ENCODE measurements at places on chromosomes 1 and 21. TPM values are rescaled to one million over a fixed set of nuclear protein-coding genes. Genes with fewer than 3 reads are reported as not detected.

DNA sequence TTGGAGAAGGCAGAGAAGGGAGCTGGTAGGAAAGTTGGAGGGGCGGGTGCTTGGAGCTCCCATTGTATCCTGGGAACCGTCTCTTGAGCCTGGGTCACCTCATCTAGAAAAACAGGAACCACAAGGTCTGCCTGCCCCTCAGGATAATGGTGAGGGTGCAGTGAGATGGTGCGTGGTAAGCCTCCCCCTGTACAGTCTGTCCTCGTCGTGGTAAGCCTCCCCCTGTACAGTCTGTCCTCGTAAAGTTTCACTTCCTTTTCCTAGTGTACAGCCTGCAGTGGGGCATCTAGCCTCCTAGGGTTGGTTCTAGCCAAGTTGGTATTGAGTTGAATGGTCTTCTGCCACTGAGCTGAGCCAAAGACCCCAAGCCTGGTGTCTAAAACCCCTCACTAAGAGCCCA, 66.5 kb upstream of the IGSF21 start:
- no peak overlapping the region for H3K27ac ChIP-seq
- peaks cover 39% of the 10 kb centered on the region for H3K4me1 ChIP-seq
- H3K27me3 ChIP-seq: peaks cover 15% of the 10 kb centered on the region
- H3K36me3 ChIP-seq: no peaks in the 10 kb centered on the region
- H3K4me3 ChIP-seq: no peak overlapping the region

GRCh38 chr21:41102281-41102680, 65.7 kb upstream of the BACE2 start:
- H3K27ac ChIP-seq: no peak overlapping the region
- H3K4me3 ChIP-seq: no peak overlapping the region
- DNase-seq: no peak
- no peaks in the 10 kb centered on the region for H3K36me3 ChIP-seq
- no peaks in the 10 kb centered on the region for H3K4me1 ChIP-seq

PGLYRP4 gene
- total RNA-seq: not detected

PTGFR gene
- not detected for total RNA-seq

ECM1 gene
- total RNA-seq: 1.7 TPM
